ENCODE measurements at places on chromosomes 2 and 18. TPM values are rescaled to one million over a fixed set of nuclear protein-coding genes. Genes with fewer than 3 reads are reported as not detected.

DNA sequence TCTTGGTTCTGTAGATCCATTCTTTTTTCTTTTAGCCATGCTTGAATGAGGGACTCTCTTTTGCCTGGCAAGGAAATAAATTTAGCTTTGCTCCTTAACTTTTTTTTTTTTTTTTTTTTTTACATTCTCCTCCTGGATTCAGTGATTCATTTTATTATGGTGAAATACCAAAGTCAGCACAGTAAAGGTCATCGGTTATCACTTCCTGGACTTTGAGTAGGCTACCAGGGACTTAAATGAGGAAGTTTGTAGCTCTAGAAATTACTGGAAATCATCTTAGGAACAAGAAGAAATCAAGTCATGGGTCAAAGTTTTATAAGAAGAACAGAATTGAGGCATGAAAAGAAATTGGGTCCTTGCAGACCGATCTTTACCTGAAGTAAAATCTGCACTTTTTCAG lies 75.0 kb downstream of the SOCS6 start:
- no peak for DNase-seq
- no peaks in the 10 kb centered on the region for H3K4me1 ChIP-seq
- no peaks in the 10 kb centered on the region for H3K27me3 ChIP-seq
- H3K36me3 ChIP-seq: no peaks in the 10 kb centered on the region
- no peak overlapping the region for H3K27ac ChIP-seq

DNA sequence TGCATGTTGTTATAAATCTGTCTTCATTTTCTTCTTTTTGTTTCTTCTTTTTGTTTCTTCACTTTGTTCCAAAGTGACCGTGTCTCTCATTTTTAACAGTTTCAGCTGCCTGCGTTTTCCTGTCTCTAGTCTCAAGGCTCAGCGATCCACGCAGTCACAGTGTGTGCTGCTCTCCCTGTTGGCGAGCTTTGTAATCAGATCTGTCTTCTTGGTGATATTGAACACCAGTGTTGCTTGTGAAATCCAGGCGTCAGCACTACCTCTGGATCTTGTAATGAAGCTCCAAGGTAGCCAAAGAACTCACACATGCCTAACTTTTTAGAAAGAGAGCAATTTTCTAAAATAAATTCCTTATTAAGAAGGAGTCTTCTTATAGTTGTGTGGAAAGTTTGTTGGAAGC lies 13.2 kb downstream of the SNTG2 start:
- no peaks in the 10 kb centered on the region for H3K27me3 ChIP-seq
- no peak overlapping the region for H3K27ac ChIP-seq
- no peak overlapping the region for H3K4me3 ChIP-seq

GRCh38 chr2:207929923-207930322 lies 95.4 kb downstream of the PLEKHM3 start:
- no peaks in the 10 kb centered on the region for H3K4me1 ChIP-seq
- DNase-seq: no peak
- no peak overlapping the region for H3K27ac ChIP-seq
- no peak overlapping the region for H3K4me3 ChIP-seq
- peaks cover under 1% of the 10 kb centered on the region for H3K36me3 ChIP-seq

DNA sequence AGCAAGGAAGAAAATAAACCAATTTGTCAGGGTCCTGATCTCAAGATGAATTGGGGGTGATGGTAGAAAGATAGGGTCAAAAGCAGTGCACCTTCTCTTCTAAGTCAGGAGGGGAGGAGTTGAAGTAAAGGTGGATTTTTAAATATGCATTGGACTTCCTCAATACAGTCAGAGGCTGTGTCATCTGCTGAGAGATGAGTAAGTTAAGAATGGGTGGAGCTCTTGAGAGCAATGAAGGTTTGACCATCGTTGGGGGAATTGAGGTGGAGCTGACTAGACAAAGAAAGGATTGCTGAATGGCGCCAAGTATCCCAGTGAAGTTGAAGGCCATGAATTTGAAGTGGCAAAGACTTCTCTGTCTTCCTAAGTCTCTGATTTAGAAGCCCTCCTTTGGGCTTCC lies 18.4 kb upstream of the CPO start:
- no peak overlapping the region for H3K4me3 ChIP-seq
- no peak overlapping the region for H3K27ac ChIP-seq
- peaks cover 3% of the 10 kb centered on the region for H3K36me3 ChIP-seq
- H3K27me3 ChIP-seq: no peaks in the 10 kb centered on the region
- DNase-seq: no peak

SERPINB4 gene
- total RNA-seq: not detected

DNA sequence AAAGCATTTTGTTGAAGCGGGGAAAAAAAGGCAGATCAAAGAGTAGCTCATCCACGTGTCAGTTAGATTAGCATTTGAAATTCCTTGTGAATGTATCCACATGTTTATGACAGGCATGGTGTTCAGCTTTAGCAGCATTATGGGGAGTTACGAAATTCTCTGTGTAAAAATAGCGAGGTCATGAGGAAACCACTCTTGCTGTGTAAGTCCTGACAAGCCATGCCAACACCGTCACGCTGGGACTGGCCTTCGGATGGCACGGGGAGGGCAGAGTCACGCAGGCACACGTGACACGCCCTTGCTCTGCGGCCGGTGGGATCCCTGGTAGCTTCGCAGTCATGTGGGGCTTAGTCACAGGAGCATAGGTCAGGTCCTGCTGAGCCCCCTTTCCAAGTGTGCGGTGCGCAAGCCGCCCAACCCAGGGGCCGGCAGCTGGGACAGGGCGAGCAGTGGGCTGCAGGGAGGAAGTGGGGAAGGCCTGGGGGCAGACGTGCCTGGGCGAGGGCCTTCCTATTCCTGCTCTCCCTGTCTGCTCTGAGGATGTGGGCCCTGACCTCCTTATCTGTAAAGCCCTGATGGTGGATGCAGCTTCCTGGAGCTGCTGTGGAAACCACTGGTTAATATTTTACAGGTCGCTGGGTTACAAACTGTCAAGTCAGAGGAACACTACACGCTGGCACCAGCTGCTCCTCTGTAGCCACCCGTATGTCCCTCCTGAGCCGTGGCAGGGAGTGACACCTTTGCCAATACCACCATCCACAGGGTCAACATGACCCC lies 18.0 kb downstream of the MBP start:
- peak; percentile 96 for DNase-seq
- no peak overlapping the region for H3K4me3 ChIP-seq
- no peaks in the 10 kb centered on the region for H3K36me3 ChIP-seq
- H3K27ac ChIP-seq: no peak overlapping the region
- no peaks in the 10 kb centered on the region for H3K27me3 ChIP-seq

SLC5A7 gene
- 0.19 TPM for total RNA-seq

GRCh38 chr2:47405757-47406156 lies 2.8 kb downstream of the MSH2 start:
- no peak for DNase-seq
- H3K27ac ChIP-seq: no peak overlapping the region
- no peaks in the 10 kb centered on the region for H3K36me3 ChIP-seq

DNA sequence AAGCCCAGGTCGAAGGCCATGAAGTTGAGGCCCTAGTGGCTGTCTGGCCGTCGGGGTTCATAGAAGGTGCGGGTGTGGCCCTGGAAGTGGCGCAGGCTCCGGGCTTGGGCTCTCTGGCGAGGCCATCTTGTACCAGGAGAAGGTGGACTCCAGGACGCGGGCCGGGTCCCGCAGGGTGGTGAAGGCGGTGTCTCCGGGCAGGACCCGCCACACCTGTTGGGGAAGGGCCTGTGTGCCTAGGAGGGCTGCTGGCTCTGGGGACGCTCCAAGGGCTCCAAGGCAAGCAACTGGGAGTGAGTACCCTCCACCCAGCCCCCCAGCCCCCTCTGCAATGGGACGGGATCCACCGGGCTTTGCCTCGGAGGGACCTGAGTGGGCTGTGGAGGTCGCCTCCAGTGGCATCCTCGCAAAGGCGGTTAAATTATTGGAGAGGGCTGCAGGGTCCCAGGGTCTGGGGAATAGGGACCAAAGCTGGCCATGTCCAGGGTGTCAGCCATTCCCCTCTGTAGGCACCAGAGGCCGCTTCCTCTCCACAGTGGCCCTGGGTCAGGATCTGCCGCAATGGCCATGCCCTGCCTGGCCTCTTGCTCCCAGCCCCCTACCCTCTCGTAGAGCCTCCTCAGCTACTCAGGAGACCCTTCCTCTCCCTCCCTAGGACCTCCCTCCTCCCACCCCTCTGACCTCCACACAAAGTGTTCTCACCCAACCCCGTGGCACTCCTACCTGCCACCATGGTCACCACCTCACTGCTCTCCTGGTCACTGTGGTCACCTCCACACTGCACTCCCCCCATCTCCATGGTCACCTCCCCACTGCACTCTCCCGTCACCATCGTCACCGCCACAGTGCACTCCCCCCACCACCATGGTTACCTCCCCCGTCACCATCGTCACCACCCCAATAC lies 10.3 kb downstream of the AQP12A start:
- H3K4me3 ChIP-seq: no peak overlapping the region
- no peaks in the 10 kb centered on the region for H3K4me1 ChIP-seq
- no peaks in the 10 kb centered on the region for H3K36me3 ChIP-seq
- H3K27ac ChIP-seq: no peak overlapping the region
- no peaks in the 10 kb centered on the region for H3K27me3 ChIP-seq

- no peaks in the 10 kb centered on the region for H3K27me3 ChIP-seq
- no peak overlapping the region for H3K4me3 ChIP-seq
Observed at GRCh38 chr18:59446012-59446411, 86.9 kb upstream of the LMAN1 start.

DNA sequence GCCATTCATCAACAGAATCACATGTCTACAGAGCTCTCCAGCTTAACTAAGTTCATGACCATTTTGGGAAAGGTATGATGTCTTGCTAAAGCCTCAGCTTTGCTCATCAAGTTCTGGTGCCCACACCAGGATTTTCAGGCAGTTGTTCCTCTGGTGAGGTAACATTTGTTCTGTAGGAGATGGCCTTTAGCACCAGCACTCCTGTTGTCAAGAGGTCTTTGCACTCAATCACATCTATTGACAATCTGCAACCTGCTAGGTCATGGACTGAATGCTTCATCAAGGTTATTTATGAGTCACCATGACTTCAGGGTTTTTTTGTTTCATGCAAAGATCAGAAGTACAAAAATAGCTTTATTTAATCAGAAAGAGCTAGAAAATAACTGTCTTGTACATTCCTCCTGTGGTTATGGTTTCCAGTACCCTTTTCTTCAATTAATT lies 36.6 kb upstream of the VIT start:
- H3K27ac ChIP-seq: no peak overlapping the region
- no peaks in the 10 kb centered on the region for H3K36me3 ChIP-seq
- no peak overlapping the region for H3K4me3 ChIP-seq
- no peak for DNase-seq
- peaks cover 1% of the 10 kb centered on the region for H3K4me1 ChIP-seq
- H3K27me3 ChIP-seq: no peaks in the 10 kb centered on the region

DUSP28 gene
- 3.4 TPM for total RNA-seq

LIPG gene
- total RNA-seq: 9.1 TPM

DNA sequence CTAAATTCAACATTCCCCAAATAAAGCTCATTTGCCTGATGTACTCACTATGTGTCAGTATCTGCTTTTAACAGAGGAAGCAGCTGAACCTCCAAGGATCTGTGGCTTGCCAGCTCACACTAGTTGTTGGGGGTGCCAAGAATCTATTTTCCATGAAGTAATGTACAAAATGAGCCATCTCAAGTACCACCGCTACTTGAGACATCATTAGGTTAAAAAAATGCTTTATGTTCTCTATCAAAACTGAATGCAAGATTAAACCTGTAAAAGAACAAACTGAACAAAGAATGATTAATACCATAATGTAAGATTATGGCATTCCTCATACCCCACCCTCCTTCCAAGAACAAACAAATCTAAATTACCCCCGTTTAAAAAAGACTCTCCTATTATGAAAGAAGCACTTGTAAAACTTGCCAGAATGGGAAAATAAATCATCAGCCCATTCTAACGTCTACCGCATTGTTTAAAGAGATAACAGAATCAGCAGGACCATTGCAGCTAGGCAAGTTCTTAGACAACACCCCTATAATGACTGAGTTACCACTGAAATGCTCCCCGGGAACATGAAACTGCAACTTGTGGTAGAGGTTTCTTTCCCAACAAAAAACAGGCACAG lies 471.6 kb downstream of the DLGAP1 start:
- no peaks in the 10 kb centered on the region for H3K36me3 ChIP-seq
- no peaks in the 10 kb centered on the region for H3K27me3 ChIP-seq
- H3K4me1 ChIP-seq: peaks cover 6% of the 10 kb centered on the region
- no peak for DNase-seq

SERPINB3 gene
- not detected for total RNA-seq

TET3 gene
- total RNA-seq: 12.1 TPM

GRCh38 chr2:57460396-57461276 lies 586.0 kb upstream of the VRK2 start:
- no peaks in the 10 kb centered on the region for H3K27me3 ChIP-seq
- DNase-seq: no peak
- no peak overlapping the region for H3K27ac ChIP-seq

DNA sequence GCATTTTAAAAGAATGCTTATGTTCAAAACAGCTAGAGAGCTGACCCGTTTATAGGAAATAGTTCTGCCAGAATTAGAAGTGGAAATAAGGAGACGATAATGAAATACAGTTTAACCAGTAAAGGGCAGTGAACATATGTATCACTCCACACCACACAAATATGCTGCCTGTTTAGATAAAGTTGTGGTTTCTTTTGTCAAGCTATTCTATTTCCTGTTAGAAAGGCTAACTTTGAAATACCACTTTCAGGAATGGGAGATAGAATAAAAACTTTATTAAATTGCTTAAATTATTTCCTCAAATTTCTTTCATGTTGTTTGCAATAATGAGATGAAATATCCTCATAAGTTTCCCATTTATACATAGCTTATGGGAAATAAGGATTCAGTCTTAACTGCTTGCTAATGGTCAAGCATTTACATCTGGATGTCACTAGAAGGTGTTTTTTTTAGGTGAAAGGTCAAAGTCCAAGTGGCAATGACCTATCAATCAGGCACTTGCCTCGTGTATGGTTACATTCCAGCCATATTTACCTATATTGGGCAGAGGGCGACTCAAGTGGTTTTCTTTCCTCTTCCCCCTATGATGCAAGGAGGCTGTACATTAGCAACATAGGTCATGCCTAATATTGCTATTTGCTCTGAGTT lies 148.9 kb downstream of the ZEB2 start:
- H3K4me1 ChIP-seq: no peaks in the 10 kb centered on the region
- no peaks in the 10 kb centered on the region for H3K27me3 ChIP-seq

AGXT gene
- total RNA-seq: not detected

GRCh38 chr18:10061566-10062140 lies 147.8 kb downstream of the VAPA start:
- no peak for DNase-seq
- H3K27ac ChIP-seq: no peak overlapping the region
- no peaks in the 10 kb centered on the region for H3K4me1 ChIP-seq
- H3K36me3 ChIP-seq: no peaks in the 10 kb centered on the region
- no peaks in the 10 kb centered on the region for H3K27me3 ChIP-seq
- H3K4me3 ChIP-seq: no peak overlapping the region

EDAR gene
- not detected for total RNA-seq

MGAT5 gene
- total RNA-seq: 49.7 TPM

APLF gene
- total RNA-seq: 7.9 TPM
